A549 treated with DMSO at 1 μM for 4 hours (cell line): ENCODE measurements at places on chromosomes 4 and X. TPM values are rescaled to one million over a fixed set of nuclear protein-coding genes. Genes with fewer than 3 reads are reported as not detected.

Gene SPANXN3
- total RNA-seq = not detected in 5 replicates

Gene ALB
- total RNA-seq = 0.15 TPM in 1 of 5 replicates, not detected in the others

Gene KIT
- not detected in 5 replicates for total RNA-seq

Gene HSD17B13
- total RNA-seq = 0.05 to 0.07 TPM (median 0.05 TPM) in 3 of 5 replicates, not detected in the others

Gene C1QTNF7
- total RNA-seq = not detected in 5 replicates

Gene FAM47C
- not detected in 5 replicates for total RNA-seq

Gene SSX2
- total RNA-seq = not detected in 5 replicates

Gene TTC29
- total RNA-seq = 0.07 TPM in 1 of 5 replicates, not detected in the others

Gene SSX4B
- not detected in 5 replicates for total RNA-seq

Gene UGT2B15
- total RNA-seq = 0.06 to 0.11 TPM (median 0.08 TPM) in 4 of 5 replicates, not detected in the other

Gene TLR3
- 0.21 to 0.60 TPM (median 0.36 TPM) in 5 replicates for total RNA-seq

Gene ADRA2C
- total RNA-seq = 6.9 to 11.8 TPM (median 11.3 TPM) in 5 replicates

Gene GABRQ
- 0.22 to 0.27 TPM (median 0.24 TPM) in 5 replicates for total RNA-seq

Gene STS
- 2.1 to 3.1 TPM (median 2.4 TPM) in 5 replicates for total RNA-seq

Gene USO1
- total RNA-seq = 23.2 to 30.5 TPM (median 27.5 TPM) in 5 replicates

Gene DNASE1L1
- total RNA-seq = 26.5 to 29.9 TPM (median 27.4 TPM) in 5 replicates

Gene TXK
- 0.11 to 0.28 TPM (median 0.25 TPM) in 5 replicates for total RNA-seq

Gene PABPC1L2B
- total RNA-seq = not detected in 5 replicates

Gene BEND2
- total RNA-seq = 0.03 TPM in 1 of 5 replicates, not detected in the others

Gene RAI2
- 0.16 to 0.19 TPM (median 0.18 TPM) in 4 of 5 replicates, not detected in the other for total RNA-seq

Gene SPANXD
- 0.17 TPM in 1 of 5 replicates, not detected in the others for total RNA-seq

Gene MAGEA2B
- 0.12 TPM in 1 of 5 replicates, not detected in the others for total RNA-seq

Gene FAT4
- total RNA-seq = 1.1 to 2.6 TPM (median 1.7 TPM) in 5 replicates

Gene TNIP2
- total RNA-seq = 28.7 to 45.3 TPM (median 41.6 TPM) in 5 replicates

Gene IL3RA
- total RNA-seq = 0.10 to 0.42 TPM (median 0.21 TPM) in 5 replicates

Gene FGFR3
- total RNA-seq = 1.3 to 2.2 TPM (median 1.7 TPM) in 5 replicates

Gene BTC
- total RNA-seq = 0.76 to 1.8 TPM (median 1.2 TPM) in 5 replicates

Gene TMEM150C
- 0.75 to 1.6 TPM (median 0.89 TPM) in 5 replicates for total RNA-seq

Gene SLC26A1
- total RNA-seq = 0.16 to 0.50 TPM (median 0.31 TPM) in 5 replicates

Gene DAPP1
- total RNA-seq = not detected in 5 replicates

Gene CENPVL2
- not detected in 5 replicates for total RNA-seq

Gene TLR6
- 4.7 to 7.1 TPM (median 5.5 TPM) in 5 replicates for total RNA-seq

Gene MMAA
- 1.6 to 2.4 TPM (median 1.8 TPM) in 5 replicates for total RNA-seq

Gene POF1B
- 2.4 to 4.2 TPM (median 2.8 TPM) in 5 replicates for total RNA-seq

Gene ETDB
- not detected in 5 replicates for total RNA-seq

Gene XKRX
- total RNA-seq = 0.17 to 0.29 TPM (median 0.25 TPM) in 5 replicates

Gene MED28
- total RNA-seq = 26.8 to 35.6 TPM (median 32.9 TPM) in 5 replicates

Gene RAB9B
- 0.04 to 0.08 TPM (median 0.06 TPM) in 4 of 5 replicates, not detected in the other for total RNA-seq

Gene SEC31A
- 77.7 to 93.8 TPM (median 86.7 TPM) in 5 replicates for total RNA-seq

Gene AREG
- total RNA-seq = 69.6 to 88.2 TPM (median 81.0 TPM) in 5 replicates

Gene PRR32
- total RNA-seq = not detected in 5 replicates

Gene KLB
- 0.10 to 0.16 TPM (median 0.13 TPM) in 5 replicates for total RNA-seq

Gene FAM47B
- not detected in 5 replicates for total RNA-seq

Gene SERPINA7
- total RNA-seq = not detected in 5 replicates

Gene SYP
- 2.6 to 3.4 TPM (median 3.1 TPM) in 5 replicates for total RNA-seq

Gene SNCA
- 0.05 to 0.14 TPM (median 0.09 TPM) in 3 of 5 replicates, not detected in the others for total RNA-seq

Gene ZFP42
- total RNA-seq = 0.03 TPM in 1 of 5 replicates, not detected in the others

Gene USP17L22
- not detected in 5 replicates for total RNA-seq

Gene USP51
- 0.36 to 0.81 TPM (median 0.69 TPM) in 5 replicates for total RNA-seq
